ENCODE measurements at places on chromosomes 5 and 9. TPM values are rescaled to one million over a fixed set of nuclear protein-coding genes. Genes with fewer than 3 reads are reported as not detected.

The PCDHA13 gene
- polyA plus RNA-seq: 0.36 TPM

The PCDHB6 gene
- polyA plus RNA-seq: 1.5 TPM

The LCP2 gene
- 2.6 TPM for polyA plus RNA-seq

The PCDHGA6 gene
- polyA plus RNA-seq: 2.4 TPM

The INSL4 gene
- not detected for polyA plus RNA-seq

The OLFM1 gene
- 202 TPM for polyA plus RNA-seq

The FRRS1L gene
- polyA plus RNA-seq: 7.0 TPM

The FABP6 gene
- 7.7 TPM for polyA plus RNA-seq

The MGAT1 gene
- 48.6 TPM for polyA plus RNA-seq

The GDA gene
- polyA plus RNA-seq: 10.5 TPM

The PDLIM4 gene
- polyA plus RNA-seq: 15.9 TPM

The PCA3 gene
- polyA plus RNA-seq: not detected

The SPINK13 gene
- not detected for polyA plus RNA-seq

The FYB1 gene
- 1.0 TPM for polyA plus RNA-seq

The PTPRD gene
- polyA plus RNA-seq: 15.2 TPM
